ENCODE measurements at places on chromosomes 5 and 9.
A peak's percentile ranks its signal among the peaks of the same experiment; 100 is the strongest.

- peak; percentile 59 for DNase-seq
Measured at GRCh38 chr5:375336-375920, 53.9 kb downstream of the AHRR start.

- DNase-seq: no peak
Measured at GRCh38 chr5:124995421-124995820, 249.0 kb upstream of the ZNF608 start.

- no peak for DNase-seq
Measured at GRCh38 chr5:18802336-18802735, 1168.1 kb downstream of the TAF11L14 start.

GRCh38 chr5:123181394-123181801, 92.4 kb downstream of the PRDM6 start:
- no peak for DNase-seq

GRCh38 chr9:3894772-3895171, 369.0 kb upstream of the RFX3 start:
- DNase-seq: no peak

GRCh38 chr9:99595796-99596195, 225.9 kb upstream of the NR4A3 start:
- DNase-seq: no peak

- DNase-seq: peak; percentile 46
Measured at GRCh38 chr9:34553511-34554021, 30.8 kb upstream of the ENHO start.

GRCh38 chr5:137573376-137573775, 74.2 kb upstream of the SPOCK1 start:
- DNase-seq: no peak

- DNase-seq: no peak
Measured at GRCh38 chr9:136981588-136982231, 1.1 kb upstream of the LCNL1 start.

DNA sequence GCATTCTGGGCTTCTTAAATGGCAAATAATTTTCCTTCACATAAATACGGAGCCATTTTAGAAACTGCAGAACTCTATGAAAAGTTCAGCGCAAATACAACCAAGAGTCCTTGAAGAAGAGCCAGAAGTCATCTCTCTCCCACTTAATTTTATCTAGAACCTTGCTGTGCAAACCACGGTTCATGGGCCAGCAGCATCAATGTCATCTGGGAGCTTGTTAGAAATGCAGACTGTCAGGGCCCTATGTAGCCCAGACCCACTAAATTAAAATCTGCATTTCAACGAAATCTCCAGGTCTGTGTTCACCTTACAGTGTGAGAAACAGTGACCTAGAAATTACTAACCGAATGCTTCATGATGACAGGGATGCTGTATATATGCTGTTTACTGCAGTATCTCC, 12.2 kb downstream of the EFNA5 start:
- DNase-seq: no peak

GRCh38 chr9:18837402-18837801, 195.6 kb downstream of the SAXO1 start:
- no peak for DNase-seq

DNA sequence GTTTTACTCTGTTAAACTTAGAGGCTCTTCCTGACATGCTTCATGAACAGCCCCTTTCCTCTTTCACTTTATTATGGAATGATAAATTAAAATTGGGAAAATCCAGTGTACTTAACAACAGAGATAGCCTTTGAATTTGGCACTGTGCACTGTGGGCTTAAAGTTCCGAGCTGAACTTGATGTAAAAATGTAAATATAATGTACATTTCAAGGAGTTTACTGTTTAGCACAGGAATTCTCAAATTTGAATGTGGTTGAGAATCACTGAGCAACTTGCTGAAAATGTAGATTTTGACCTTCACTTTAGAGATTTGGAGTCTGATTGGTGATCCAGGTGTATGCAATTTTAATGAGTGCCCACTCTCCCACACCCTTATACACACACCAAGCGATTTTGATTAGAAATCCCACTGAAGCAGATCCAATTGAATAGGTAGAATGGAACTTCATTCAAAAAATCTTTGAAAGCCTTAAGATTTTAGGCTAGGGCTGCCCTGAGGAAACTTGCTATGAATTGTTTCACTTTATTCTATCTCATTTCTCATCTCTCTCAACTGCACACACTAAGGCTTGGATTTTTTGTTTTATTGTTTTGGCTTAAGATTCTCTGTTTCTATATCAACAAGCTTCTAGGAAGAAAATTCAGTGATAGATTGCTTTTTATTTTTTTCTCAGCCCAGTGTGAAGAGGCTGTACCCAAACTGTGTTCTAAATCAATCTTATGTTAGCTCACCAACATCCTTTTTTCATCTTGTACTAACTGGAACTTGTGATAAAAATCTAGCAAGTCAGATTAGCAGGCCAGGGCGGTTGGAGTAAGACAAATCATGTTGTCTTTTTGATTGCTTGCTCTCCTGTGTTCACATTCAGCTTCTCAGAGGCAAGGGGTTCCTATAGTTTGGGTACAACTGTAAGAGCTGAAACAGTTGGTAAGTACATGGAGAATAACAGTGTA, 22.9 kb downstream of the NUDT12 start:
- no peak for DNase-seq

- no peak for DNase-seq
Measured at GRCh38 chr5:95797301-95797700, 25.2 kb downstream of the GLRX start.

DNA sequence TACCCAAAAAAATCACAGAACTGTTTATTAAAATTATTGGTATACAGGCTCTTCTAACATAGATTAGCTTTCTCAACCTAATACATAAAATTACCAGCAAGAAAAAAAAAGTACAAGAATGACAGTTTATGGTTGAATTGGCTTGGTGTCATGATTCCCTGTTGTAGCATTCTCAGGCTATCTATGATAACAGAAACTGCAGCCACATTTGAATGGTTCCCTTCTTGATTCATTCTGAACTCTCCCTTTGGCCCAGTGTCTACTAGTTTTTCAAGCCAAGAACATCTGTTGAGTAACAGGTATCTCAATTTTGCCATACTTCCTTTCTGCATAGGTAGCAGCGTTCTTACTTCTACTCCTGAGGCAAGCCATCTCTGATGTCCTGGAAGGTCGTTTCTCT, 3.0 kb downstream of the SPIN1 start:
- DNase-seq: no peak

GRCh38 chr5:179125789-179126505, 65.8 kb downstream of the ZNF354C start:
- peak; percentile 62 for DNase-seq

DNA sequence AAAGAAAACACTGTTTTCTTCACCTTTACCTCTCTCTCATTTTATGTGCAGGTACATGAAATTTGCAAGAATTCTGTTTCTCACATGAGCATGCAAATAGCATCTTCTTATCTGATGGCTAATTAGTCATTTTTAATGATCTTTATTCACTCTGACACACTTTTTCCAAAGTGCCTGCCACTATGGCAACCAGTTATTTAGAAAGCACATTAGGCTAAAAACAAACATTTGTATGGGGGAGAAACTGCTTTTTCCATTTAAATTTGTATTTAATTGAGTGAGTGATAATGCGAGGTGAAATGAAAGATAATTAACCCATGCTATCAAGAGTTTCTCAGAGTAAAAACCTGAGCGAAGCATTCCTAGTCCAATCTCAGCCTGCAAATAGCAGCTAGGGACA, 365.0 kb downstream of the MAT2B start:
- no peak for DNase-seq

- no peak for DNase-seq
Measured at GRCh38 chr5:157597277-157597676, 21.7 kb upstream of the ADAM19 start.

DNA sequence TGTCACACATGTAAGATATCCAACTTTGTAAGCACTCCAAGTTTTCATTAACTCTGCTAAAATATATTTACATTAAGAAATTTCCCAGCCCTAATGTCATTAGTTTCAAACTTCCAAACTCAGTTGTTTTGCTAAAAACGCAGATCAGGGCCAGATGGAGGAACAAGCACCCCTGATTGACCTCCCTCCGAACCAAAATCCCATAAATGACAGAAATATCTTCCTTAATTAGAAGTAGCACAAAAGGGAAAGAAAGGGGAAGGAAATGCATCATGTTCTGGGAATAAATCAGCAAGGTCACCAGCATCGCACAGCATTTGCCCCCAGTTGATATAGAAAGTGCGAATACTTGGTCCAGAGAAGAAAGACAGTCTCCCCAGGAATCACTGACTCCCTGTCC, 61.4 kb upstream of the RUFY1 start:
- no peak for DNase-seq

GRCh38 chr5:36928947-36929346, 52.4 kb downstream of the NIPBL start:
- DNase-seq: no peak

GRCh38 chr9:126428534-126429175, 102.0 kb downstream of the MVB12B start:
- DNase-seq: no peak

GRCh38 chr5:171316258-171317121, 7.4 kb downstream of the TLX3 start:
- peak; percentile 68 for DNase-seq

GRCh38 chr5:43514471-43514815, 505 bp downstream of the C5orf34 start:
- no peak for DNase-seq

DNA sequence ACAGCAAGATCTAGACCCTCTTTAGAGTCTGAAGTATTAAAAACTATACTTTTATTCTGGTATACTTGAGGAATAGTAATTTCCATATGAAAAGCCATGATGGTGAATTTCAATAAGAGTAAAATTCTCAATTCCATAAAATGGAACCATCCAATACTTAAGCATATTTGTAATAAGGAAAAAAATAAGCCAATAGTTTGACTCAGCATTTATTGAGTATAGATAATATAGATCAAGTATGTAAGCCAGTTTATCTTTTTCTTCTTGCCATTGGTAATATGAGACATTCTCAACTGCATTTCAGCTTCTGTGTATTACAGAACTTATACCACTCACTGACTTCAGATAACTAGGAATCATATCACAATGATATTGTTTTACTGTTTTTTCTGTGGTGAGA, 361.0 kb downstream of the SLCO4C1 start:
- no peak for DNase-seq

- DNase-seq: no peak
Measured at GRCh38 chr5:59955241-59955640, 61.7 kb upstream of the PDE4D start.

- no peak for DNase-seq
Measured at GRCh38 chr9:83422527-83422926, 115.7 kb downstream of the FRMD3 start.

GRCh38 chr5:94692581-94692980, 74.1 kb downstream of the SLF1 start:
- no peak for DNase-seq

DNA sequence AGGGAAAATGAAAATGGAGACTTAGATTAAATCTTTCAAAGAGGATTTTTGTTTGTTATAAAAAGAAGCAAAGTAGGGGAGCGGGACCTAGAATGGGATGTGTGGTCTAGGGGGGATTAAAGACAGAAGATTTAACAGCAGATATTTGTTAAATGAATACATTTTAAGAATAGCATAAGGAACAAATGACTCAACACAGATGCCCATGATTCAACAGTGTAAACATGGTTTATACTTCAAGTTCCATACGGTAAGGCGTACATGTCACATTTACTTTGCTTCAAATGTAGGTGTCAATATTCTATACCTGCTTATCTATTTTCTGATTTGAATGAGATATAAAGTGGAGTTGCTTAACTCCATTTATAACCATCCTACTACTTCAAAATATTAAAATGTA, 1.5 kb downstream of the TICAM2 start:
- no peak for DNase-seq

- no peak for DNase-seq
Measured at GRCh38 chr9:14692470-14693250, 572 bp downstream of the ZDHHC21 start.

Data from RWPE2 (cell line).